Heart right ventricle (tissue), 16 donors: ENCODE measurements at places on chromosomes 3 and 15. TPM values are rescaled to one million over a fixed set of nuclear protein-coding genes. Genes with fewer than 3 reads are reported as not detected.

CCNB2 gene
- 0.33 TPM for total RNA-seq

SLC33A1 gene
- total RNA-seq, result 21.6 TPM

GOLGA6L9 gene
- 0.66 TPM for total RNA-seq

- DNase-seq, result no peak
Observed at GRCh38 chr15:92494806-92495336, 101.2 kb downstream of the ST8SIA2 start.

DNA sequence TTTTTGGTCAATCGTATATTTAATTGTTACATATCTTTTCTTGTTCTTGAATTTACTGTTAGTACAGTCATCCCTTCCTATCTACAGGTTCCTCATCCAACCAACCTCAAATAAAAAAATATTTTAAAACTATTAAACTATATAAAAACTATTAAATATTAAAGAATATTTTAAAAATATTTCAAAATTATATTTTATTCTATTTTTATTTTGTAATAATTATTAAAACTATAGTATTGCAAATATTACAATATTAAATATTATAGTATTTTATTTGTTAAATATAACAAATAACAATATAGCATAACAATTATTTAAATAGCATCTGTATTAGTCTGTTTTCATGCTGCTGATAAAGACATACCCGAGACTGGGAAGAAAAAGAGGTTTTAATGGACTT lies 357.9 kb upstream of the GOLIM4 start:
- DNase-seq, result no peak

DNA sequence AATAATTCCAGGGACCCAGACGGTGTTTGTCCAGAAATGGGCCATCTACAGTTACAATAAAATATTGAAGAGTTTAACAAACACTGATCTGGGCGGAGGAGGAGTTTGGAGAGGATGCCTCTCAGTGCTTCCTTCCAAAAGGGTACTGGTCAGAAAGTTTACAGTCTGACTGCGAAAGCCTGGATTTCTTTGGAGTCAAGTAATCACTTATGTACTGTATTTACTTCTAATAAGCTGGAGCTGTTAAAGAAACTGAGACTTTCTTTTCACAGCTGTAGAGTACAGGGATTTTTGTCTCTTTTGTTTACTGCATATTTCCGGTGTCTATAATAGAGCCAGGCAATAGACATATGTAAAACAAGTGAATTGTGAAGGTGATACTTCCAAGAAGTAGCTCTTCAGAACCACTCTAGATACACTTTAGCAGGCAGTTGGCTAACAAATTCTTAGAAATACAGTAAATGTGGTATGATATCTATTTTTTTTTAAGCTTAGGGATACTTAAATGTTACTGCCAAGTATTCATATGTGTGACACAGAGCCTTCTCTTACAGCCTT lies 22.1 kb upstream of the NEO1 start:
- DNase-seq, result no peak
